Right renal cortex interstitium (tissue), 3 donors: ENCODE measurements at places on chromosomes 4 and X. TPM values are rescaled to one million over a fixed set of nuclear protein-coding genes. Genes with fewer than 3 reads are reported as not detected.

- no peak for DNase-seq
Measured at GRCh38 chrX:18761750-18762149, 54.3 kb downstream of the PPEF1 start.

GRCh38 chrX:78029663-78030062 is 60.2 kb upstream of the PGAM4 start:
- no peak for DNase-seq

- DNase-seq = no peak
Measured at GRCh38 chrX:40446921-40447320, 133.8 kb upstream of the ATP6AP2 start.

DNA sequence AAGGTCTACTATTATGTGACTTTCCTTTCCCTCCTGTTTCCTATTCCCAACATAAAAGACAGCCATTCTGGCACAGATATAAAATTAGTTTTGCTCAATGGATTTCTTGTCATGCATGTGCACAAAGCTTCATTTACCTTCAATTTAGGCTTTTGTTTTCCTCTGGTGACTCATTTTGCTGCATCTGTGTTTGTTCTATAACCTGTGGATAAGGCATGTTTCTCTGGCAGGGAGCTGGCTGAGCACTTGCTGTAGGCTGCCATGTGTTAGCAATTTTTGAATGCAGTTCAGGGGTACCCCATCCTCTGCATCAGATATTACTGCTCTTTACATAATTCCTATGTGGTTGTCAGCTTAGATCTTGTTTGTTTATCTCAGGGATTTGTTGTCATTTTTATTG is 202.8 kb upstream of the GRID2 start:
- no peak for DNase-seq

Gene MSANTD1
- 0.29 TPM for polyA plus RNA-seq

Gene C4orf50
- 0.01 TPM for polyA plus RNA-seq
